ENCODE measurements at places on chromosomes 13 and 19.

GRCh38 chr13:30191491-30192100, 115.8 kb downstream of the KATNAL1 start:
- DNase-seq, result no peak

DNA sequence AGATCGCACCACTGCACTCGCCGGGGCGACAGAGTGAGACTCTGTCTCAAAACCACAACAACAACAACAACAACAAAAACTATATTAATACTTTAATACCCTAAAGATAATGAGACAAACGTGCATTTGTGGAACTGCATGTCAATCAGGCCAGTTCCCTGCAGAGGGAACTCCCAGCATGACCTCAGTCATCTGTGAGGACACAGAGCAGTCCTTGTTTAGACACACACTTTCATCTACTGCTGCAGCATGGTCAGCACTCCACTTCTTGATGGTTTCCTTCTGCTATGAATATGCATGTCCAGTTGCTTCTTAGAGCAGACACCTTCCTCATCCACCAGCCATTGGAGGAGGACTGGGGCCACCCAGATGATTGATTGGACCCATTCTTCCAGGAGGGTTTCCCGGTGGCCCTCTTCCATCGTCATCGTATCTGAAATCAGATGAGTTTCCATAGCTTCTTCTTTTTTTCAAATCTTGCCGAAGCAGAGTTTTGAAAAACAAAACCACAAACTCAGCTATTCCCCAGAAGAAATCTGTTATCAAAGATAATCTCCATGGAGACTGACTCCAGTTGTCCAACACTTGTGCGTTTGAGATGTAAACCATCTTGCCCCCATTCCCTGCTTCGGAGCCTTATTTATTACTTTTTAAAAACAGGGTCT, 26.5 kb downstream of the ZNF607 start:
- DNase-seq, result no peak

GRCh38 chr13:36746051-36746450, 72.2 kb downstream of the SERTM1 start:
- no peak for DNase-seq

GRCh38 chr13:85819513-85819912, 20.3 kb upstream of the SLITRK6 start:
- DNase-seq, result no peak

GRCh38 chr19:24040621-24041020, 46.4 kb upstream of the ZNF254 start:
- DNase-seq, result no peak

GRCh38 chr13:38417241-38417640, 67.6 kb downstream of the UFM1 start:
- no peak for DNase-seq

DNA sequence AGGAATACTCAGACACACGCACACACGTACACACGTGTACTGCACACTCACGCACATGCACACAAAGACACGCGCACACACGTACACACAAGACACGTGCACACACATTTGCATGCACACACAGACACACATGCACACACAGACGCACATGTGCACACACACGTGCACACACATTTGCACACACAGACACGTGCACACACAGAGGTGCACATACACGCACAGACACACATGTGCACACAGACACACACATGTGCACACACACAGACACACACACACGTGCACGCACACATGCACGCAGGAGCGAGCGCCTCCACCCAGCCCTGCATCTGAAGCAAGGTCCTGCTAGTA, 81.1 kb downstream of the GADD45B start:
- DNase-seq, result no peak

GRCh38 chr19:50793558-50794065, 3.4 kb downstream of the ACP4 start:
- DNase-seq, result no peak

DNA sequence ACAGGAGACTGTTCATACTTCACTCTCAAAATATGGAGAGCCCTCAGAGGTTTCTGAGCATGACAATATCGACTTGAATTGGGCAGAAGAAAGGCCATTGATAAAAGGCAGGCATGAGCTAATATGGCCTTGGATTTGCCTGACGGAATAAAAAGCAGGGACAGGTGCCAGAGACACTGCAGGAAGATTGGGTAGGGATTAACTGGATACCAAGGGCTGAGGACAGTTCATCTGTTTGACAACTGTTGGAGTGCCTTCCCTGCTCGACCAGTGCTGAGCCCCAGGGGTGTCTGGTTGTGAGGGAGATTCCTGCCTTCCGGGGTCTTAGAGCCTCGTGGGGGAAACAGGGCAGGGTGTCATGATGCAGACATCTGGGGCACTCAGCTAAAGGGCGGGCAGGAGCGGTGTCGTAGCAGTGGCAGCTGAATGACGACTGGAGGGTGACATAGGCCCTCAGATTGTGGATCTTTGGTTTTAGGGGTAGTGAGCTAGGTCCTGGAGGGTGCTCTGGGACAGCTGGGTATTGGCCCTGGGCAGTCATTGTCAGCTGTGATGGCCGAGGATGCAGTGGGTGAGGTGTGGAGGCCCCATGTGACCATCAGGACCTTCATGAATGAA, 12.3 kb downstream of the GATAD2A start:
- no peak for DNase-seq

- no peak for DNase-seq
Measured at GRCh38 chr13:75635828-75636435, at the start of gene LMO7. LMO7 (plus strand) TSS chr13:75636330; CDS start chr13:75636658, 328 bp downstream.

DNA sequence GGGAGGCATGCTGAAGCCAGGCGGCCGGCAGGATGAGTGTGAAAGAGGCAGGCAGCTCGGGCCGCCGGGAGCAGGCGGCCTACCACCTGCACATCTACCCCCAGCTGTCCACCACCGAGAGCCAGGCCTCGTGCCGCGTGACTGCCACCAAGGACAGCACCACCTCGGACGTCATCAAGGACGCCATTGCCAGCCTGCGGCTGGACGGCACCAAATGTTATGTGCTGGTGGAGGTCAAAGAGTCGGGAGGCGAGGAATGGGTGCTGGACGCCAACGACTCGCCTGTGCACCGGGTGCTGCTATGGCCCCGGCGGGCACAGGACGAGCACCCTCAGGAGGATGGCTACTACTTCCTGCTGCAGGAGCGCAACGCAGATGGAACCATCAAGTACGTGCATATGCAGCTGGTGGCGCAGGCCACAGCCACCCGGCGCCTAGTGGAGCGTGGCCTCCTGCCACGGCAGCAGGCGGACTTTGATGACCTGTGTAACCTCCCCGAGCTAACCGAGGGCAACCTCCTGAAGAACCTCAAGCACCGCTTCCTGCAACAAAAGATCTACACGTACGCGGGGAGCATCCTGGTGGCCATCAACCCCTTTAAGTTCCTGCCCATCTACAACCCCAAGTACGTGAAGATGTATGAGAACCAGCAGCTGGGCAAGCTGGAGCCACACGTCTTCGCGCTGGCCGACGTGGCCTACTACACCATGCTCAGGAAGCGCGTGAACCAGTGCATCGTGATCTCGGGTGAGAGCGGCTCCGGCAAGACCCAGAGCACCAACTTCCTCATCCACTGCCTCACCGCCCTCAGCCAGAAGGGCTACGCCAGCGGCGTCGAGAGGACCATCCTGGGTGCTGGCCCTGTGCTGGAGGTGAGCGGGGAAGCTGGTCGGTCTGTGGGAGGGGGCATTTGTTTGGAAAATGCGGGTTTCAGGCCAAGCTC, 26.4 kb downstream of the MYO9B start:
- DNase-seq, result no peak

GRCh38 chr13:111460548-111461444, 140.4 kb downstream of the TEX29 start:
- DNase-seq, result peak; percentile 3

- no peak for DNase-seq
Measured at GRCh38 chr19:51417810-51418157, 342 bp upstream of the SIGLEC10 start.

- DNase-seq, result peak; percentile 92
Measured at GRCh38 chr19:47663435-47663910, 49.7 kb upstream of the EHD2 start.

DNA sequence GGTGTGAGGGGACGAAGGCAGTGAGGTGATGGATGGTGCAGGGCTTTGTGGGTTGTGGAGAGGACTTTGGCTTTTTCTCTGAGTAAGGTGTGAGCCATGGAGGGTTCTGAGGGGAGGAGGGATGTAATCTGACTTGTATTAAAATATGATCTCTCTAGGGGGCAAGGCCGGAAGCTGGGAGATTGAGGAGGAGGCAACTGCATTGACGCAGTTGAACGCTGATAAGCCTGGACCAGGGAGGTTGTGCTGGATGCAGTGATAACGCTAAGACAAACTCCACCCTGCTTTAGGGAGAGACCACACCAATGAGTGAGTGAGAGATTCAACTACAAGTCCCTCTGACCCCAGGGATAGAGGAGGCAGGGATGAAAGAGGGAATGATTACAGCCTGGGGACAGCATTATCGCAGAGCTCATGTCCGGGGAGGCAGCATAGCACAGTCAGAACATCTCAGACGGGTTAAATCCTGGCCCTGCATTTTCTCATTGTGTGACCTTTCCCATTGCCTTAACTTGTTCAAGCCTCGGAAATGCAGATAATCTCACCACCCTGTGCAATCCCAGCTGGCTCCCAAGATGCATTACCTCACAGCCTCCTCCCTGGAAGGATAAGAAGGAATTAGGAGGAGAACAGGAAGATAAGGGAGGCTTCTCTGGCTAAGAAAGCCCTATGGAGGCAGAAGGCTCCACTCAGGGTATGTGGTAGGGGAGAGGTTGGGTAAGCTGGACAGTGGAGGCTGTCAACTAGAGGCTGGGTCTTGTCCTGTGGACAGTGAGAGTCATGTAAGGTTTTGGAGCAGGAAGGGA, 124.2 kb downstream of the CACNA1A start:
- no peak for DNase-seq

DNA sequence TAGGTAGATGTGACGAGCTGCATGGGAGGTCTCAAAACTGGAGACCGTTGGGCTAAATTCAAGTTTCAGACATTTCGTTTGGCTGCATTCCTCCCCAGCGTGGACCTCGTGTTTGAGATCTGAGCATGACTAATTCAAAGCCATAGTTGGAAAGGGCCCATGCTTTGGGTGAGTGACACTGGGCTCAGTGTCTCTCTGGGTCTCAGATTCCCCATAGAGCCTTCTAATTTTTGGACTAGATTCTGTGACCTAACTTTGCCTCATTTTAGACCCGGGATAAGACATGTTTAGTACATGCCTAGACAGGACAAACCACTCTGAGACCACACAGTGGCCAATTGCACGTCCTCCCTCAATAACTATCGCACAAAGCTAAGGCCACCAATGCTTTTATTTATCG, 16.6 kb downstream of the CKM start:
- no peak for DNase-seq

DNA sequence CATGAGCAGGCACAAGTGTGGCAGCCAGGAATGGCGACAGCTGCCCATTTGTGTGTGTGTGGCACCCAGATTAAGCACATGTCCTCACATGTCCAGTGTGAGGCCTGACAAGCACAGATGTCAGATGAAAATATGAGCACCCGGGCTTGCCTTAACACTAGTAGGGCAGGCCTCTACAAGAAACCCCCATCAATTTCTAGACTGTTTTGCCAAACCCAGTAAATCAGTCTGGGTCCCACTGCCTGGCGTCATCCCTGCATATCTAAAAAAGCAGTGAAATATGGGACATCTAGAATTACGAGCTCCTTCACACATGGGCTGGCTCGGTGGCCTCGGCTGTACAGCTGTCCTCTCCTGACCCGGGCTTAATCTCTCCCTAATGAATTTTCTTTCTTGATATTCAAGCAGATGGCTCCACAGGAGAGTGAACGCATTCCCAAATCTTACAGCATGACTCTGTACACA, 432.7 kb downstream of the FOXO1 start:
- no peak for DNase-seq

DNA sequence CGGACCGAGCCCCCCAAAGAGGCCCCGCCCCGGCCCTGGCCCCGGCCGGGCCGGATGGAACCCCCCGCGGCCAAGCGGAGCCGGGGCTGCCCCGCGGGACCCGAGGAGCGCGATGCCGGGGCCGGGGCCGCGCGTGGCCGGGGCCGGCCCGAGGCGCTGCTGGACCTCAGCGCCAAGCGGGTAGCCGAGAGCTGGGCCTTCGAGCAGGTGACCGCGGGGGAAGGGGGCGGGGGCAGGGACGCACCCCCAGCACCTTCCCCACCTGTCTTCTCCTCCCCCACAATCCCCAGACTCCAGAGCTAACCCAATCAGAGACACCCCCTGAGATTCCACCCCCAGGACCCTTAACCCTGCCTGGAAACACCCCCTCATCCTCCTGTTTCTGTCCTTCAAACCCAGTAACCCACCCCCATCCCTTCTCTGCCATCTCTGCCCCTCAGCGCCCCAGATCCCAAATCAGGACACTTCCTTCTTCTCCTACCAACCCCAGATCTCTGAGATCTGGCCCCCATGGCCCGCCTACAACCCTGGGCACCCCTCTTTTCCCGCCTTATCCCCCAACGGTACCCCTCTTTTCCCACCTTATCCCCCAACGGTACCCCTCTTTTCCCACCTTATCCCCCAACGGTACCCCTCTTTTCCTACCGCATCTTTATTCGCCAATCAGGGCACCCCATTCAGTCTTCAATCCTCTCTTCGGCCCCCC, 505 bp downstream of the ZSWIM4 start:
- no peak for DNase-seq

DNA sequence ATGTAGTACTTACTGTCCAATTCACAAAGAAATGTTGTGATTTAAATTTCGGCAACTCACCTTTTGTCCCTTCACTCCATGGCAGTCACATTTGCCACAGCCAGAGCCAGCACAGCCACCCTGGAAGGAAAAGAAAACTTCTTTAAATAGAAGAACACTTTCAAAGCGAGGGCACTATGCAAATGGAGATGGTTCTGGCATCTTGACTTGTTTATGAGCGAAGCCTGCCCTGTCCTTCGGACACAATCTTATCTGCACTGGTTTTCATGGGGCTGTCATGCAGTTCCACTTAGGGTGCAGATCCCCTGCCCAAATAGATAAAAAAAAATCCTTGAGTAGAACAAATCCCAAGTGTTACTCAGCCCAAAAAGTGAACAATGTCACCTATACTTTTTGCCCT, 64.3 kb downstream of the COL4A1 start:
- DNase-seq, result no peak

- DNase-seq, result no peak
Measured at GRCh38 chr13:85137516-85137915, 661.7 kb downstream of the SLITRK6 start.

- DNase-seq, result no peak
Measured at GRCh38 chr19:48396016-48396823, 2.8 kb downstream of the GRIN2D start.

DNA sequence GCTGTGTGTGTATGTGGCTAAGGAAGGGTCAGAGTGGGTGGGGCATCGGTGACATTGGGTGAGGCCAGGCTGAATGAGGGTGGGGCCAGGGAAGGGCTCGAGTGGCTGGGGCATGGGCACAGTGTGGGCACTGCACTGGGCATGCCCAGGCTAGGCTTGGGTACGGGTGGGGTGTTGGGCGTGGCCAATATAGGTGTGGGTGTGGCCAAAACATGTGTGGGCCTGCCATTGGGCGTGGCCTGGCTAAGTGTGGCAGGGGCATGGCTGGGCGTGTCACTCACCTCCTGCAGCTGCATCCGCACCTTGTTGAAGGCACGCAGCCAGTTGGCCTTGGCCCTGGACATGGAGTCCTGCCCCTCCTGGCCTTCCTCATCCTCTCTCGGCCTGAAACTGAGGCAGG, 33.2 kb downstream of the UNC13A start:
- DNase-seq, result no peak

- DNase-seq, result no peak
Measured at GRCh38 chr19:40157059-40157458, 34.2 kb upstream of the MAP3K10 start.

- no peak for DNase-seq
Measured at GRCh38 chr19:41000310-41000737, 9.2 kb downstream of the CYP2B6 start.

GRCh38 chr19:13146763-13147563, 3.2 kb downstream of the STX10 start:
- no peak for DNase-seq

GRCh38 chr19:18756896-18757295, 34.2 kb downstream of the COMP start:
- no peak for DNase-seq
